NCI-H187 (cell line): ENCODE measurements at places on chromosomes 7 and 10.

GRCh38 chr10:132690401-132690800, 95.5 kb downstream of the NKX6-2 start:
- DNase-seq, result no peak

- no peak for DNase-seq
Observed at GRCh38 chr10:93849593-93849992, 44.2 kb upstream of the SLC35G1 start.

DNA sequence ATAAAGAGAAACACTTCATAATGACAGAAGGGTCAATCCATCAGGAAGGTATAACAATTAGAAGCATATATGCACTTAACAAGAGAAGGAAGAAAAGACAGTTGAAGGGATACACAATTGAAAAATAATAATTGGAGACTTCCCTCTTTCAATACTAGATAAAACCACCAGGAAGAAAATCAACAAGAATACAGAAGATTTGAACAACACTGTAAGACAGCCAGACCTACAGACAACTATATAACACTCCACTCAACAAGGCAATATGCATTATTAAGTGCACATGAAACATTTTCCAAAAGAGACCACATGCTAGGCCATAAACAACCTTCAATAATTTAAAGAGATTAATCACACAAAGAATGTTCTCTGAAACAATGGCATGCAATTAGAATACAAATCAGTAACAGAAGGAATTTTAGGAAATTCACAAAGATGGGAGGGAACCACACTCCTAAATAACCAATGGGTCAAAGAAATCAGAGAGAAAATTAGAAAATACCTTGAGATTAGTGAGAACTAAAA, 35.1 kb downstream of the ZNF438 start:
- DNase-seq, result no peak

- DNase-seq, result no peak
Observed at GRCh38 chr10:53675177-53675576, 902.6 kb upstream of the MBL2 start.

DNA sequence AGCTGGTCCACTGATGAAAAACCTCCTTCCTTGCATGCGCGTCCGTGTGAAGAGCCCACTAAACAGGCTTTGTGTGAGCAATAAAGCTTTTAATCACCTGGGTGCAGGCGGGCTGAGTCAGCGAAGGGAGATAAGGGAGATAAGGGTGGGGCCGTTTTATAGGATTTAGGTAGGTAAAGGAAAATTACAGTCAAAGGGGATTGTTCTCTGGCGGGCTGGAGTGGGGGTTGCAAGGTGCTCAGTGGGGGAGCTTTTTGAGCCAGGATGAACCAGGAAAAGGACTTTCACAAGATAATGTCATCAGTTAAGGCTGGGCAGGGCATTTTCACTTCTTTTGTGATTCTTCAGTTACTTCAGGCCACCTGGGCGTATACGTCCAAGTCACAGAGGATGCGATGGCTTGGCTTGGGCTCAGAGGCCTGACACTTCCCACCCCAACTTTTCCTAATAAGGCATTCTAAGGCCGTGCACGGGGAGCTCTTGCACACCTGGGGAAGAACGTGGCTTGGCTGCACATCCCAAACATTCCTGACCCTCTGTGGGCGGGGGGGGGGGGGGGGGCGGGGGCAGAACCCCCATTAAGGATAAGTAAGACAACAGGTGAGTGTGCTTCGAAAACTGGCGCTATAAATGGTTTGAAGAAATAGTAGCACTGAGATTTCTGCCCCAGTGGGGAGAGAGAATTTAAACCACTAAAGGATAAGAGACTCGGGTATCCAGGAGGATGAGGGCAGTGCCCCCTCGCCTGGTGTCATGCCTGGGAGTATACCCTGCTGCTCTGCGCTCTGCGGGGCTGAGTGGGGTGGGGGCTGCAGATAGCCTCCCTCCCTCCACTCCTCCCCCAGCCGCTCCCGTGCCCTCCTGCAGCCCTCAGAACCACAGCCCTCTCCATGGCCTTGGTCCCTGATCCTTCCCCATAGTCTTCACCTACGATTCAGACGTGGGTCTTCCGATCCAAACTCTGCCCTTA, 217.6 kb downstream of the MLLT10 start:
- no peak for DNase-seq

DNA sequence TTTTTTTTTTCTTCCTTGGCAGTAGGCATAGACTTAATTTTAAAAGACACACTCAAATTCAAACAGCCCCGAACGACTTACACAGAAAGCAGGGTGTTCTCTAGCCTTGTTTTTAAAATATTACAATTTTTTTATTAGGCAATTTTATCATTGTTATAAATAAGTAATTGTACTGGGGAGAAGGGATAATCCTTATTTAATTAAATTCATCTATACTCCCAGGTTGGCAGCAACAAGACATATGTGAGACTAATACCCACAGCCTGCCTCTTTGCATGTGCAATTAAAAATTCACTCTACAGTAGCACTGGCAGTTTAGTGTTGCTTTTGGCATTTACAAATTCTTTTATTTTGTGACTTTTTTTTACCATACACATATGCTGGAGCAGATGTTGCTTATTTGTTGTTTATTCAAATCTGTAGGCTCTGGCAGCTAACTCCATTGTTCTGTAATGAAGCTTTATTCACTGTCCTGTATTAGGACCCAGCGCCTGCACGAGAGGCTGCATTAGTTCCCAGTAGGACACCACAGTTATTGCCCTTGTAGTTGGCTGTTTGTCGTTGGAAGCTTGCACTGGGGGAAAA, 84.9 kb upstream of the PPP1R17 start:
- no peak for DNase-seq

DNA sequence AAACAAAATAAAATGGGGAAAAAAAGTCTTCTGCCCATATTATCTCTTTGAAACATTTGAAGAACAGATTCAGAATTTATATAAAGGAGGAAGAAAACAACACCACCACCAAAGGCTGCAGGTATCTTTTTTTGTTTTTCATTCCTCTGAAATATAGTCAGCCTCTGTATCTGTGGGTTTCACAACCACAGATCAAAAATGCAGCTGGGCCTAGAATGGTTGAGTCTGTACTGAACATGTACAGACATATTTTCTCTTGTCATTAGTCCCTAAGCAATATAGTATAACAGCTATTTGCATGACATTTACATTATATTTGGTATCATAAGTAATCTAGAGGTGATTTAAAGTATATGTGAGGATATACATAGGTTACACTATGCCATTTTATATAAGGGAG, 559.7 kb upstream of the LRRN3 start:
- no peak for DNase-seq

GRCh38 chr10:111221682-111222480, 145.1 kb downstream of the ADRA2A start:
- DNase-seq, result no peak

- DNase-seq, result no peak
Observed at GRCh38 chr10:91987397-91988037, 63.9 kb downstream of the BTAF1 start.

DNA sequence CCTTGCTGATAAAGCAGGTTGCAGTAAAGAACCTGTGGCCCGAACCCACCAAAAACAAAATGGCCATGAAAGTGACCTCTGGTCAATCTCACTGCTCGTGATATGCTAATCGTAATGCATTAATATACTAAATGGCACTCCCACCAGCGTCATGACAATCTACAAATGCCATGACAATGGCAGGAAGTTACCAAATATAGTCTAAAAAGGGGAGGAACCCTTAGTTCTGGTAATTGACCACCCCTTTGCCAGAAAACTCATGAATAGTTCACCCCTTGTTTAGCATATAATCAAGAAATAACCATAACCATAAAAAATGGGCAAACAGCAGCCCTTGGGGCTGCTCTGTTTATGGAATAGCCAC, 1139.4 kb upstream of the LRRN3 start:
- DNase-seq, result no peak

GRCh38 chr7:87574630-87575029, 26.1 kb downstream of the ABCB1 start:
- no peak for DNase-seq

DNA sequence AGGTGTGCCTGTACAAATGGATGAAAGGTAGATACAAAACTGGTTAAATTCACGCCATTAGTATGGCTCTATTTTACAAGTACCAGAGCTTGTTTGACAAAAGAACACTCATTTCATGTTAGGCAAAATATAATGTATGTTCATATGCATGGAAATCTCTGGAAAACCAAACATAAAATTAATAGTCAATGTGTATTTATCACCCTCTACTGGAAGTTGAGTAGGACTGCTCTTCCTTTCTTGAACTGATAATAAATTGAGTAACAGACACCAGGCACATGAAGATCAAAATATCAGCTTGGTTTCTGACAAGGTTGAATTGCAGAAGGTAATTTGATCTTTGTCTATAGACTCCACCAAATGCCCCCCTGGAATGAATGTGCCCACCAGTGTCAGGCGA, 19.8 kb upstream of the AKR1B1 start:
- DNase-seq, result no peak

- no peak for DNase-seq
Observed at GRCh38 chr10:129136951-129137350, 330.1 kb upstream of the MGMT start.
